Stimulated activated CD4-positive, alpha-beta T cell treated with anti-CD3 and anti-CD28 coated beads, Interleukin-1b, Interleukin-23, amount 100 ng/mL, for 24 hours (primary cell): ENCODE measurements at places on chromosomes 16 and 17.

GRCh38 chr16:86388976-86389375 is 121.4 kb upstream of the FOXF1 start:
- no peak for DNase-seq

DNA sequence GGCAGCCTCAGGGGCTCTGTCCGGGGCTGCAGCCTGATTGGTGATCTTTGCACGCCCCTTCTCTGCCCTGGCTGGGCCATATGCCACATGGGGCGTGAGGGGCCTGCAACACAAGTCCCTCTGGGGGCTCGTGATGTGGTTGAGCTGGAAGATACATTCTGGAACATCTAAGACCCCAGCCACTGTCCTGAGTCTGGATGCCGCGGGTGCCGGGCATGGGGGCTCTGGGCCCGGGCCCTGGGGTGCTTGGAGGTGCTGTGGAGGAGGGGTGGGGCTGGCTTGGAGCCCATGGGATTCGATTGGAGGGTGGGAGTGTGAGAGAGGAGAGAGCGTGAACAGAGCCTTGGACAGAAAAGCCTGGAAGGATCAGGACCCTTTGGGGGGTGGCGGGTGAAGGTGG is 39.4 kb downstream of the JPH3 start:
- no peak for DNase-seq

DNA sequence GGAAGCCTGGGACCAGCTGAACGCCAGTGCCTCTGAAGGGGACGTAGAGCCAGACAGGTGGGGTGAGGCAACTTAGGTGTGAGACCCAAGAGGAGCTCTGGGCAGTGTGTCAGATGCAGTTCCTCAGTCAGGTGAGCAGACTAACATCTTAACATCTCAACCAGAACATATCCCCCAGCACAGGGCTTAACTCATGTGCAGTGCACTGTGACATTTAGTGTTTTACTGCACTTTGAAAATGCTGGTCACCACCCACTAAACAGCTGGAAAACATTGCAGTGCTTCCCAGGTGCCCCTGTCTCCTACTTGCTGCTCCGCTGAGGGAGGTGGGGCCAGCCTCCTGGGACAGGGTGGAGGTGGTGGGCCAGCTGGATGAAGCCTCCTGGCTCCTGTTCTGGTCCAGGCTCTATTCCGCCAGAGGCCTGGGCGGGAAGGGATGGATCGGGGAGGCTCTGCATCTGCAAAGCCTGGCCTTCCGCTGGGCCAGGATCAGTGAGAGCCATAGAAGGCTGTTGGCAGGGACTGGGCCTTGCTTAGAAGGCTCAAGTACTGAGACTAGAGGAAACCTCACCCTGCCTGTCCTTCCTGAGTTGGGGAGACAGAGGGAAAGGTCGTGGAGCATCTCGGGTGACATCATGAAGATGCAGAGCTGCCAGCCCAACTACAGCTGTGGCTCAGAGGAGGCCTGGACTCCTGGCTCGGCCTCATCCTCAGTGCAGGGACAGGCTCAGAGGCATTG is 7.9 kb upstream of the MRC2 start:
- DNase-seq: no peak

GRCh38 chr16:76653390-76654026 is 376.3 kb downstream of the CNTNAP4 start:
- DNase-seq: no peak

GRCh38 chr16:81170824-81171223 is 67.7 kb upstream of the BCO1 start:
- DNase-seq: no peak

DNA sequence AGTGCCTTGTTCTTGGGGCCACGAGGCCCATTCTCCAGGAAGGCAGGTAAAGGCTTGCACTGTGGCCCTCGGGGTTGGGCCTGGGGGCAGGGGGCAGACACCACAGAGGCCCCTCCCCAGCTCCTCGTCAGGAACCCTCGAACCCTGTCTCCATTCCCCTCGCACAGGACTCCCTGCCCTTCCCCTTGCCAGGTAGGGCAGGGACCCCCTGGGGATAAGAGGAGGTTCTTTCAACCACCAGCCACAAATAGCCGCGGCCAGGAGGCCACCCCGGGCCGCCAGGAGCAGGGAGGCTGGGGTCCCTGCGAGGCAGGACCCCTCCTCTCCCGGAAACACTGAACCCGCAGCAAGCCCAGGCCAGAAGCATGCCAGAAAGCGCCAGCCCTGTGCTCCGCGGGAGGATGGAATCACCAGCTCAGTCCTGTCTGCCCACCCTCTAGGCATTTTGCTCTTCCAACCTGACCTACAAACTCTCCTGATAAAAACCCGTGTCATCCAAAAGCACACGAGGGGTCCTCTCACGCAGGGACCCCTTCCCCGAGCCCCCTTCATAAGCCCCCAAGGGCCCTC is 45.6 kb downstream of the SLC47A1 start:
- no peak for DNase-seq

GRCh38 chr17:50564916-50565315 is 4.4 kb downstream of the CACNA1G start:
- DNase-seq: no peak

- DNase-seq: no peak
Measured at GRCh38 chr16:81746566-81746965, 32.5 kb upstream of the PLCG2 start.

GRCh38 chr17:65254166-65254565 is 117.0 kb downstream of the RGS9 start:
- DNase-seq: no peak

GRCh38 chr17:79991140-79991923 is 44.3 kb downstream of the TBC1D16 start:
- DNase-seq: peak; percentile 50

DNA sequence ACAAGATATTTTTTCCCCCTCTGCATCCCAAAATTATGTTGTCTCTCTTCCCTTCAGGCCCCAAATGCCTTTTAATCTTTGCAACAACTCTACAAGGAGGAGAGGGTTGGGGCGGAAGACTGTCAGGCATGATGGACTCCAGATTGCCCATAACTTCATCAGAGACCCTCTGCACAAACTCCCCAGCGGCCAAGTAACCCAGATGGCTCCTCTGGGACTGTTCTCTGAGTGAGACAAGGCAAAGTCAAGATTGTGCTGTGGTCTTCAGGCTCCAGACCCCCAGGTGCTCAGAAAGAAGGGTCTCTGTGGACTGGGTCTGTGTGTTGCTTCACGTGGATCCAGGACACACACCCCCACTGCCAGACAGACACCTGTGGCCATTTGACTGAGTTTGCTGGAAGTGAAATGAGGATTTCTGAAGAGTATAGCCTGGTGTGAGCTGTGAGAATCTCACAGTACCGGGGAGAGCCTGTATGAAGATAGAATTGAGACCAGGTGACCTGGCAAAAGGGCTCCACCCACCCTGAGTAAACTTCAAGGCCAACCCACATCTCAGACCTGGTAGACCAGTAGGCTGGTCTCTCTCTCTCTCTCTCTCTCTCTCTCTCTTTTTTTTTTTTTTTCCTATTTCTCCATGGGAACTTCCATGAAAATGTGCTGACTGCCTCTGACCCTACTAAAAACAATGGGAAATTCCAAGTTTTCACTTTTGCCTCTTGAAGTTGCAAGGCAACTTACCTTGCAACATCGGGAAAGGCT is 354.1 kb downstream of the SOX9 start:
- no peak for DNase-seq

GRCh38 chr16:12265108-12265507 is 288.6 kb downstream of the SNX29 start:
- DNase-seq: no peak
